ENCODE measurements at places on chromosomes 5 and 9. TPM values are rescaled to one million over a fixed set of nuclear protein-coding genes. Genes with fewer than 3 reads are reported as not detected.
A peak's percentile ranks its signal among the peaks of the same experiment; 100 is the strongest.

IFNA2 gene
- not detected for total RNA-seq

DDX4 gene
- not detected for total RNA-seq

DELE1 gene
- 112 TPM for total RNA-seq

HABP4 gene
- 2.5 TPM for total RNA-seq

PCA3 gene
- total RNA-seq = not detected

AP3B1 gene
- total RNA-seq = 38.5 TPM

GRCh38 chr9:100285080-100285479 lies 67.7 kb downstream of the TEX10 start:
- no peak for DNase-seq

- DNase-seq = no peak
Observed at GRCh38 chr9:15211160-15211814, 95.7 kb downstream of the TTC39B start.

- DNase-seq = no peak
Observed at GRCh38 chr9:106722051-106722753, 140.8 kb upstream of the ZNF462 start.

GRCh38 chr9:137462396-137462985 lies 3.4 kb upstream of the NSMF start:
- no peak for DNase-seq

DNA sequence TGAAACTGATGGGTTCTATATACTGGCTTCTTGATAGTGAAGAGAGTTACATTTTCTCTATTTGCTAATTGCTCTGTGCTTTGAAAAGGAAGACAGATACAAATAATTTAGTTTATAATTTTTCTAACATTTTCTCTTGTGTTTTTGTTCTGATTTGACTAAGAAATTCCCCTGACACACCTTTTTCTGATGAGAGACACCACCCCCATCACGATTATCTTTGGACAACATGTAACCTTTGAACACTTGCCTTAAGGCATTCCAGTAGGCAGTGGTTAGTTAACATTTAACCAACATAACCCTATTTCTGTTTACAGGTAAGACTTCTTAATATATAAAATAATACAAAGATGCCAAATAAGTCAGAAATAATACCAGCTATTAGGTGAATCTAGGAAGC lies 4.1 kb upstream of the PTBP3 start:
- peak; percentile 33 for DNase-seq

All from mucosa of descending colon (tissue), 3 donors.